ENCODE measurements at places on chromosomes 3 and 15. TPM values are rescaled to one million over a fixed set of nuclear protein-coding genes. Genes with fewer than 3 reads are reported as not detected.

The ERICH6 gene
- total RNA-seq, result not detected

The CFAP100 gene
- not detected for total RNA-seq

The ECE2 gene
- not detected for total RNA-seq

The STRIT1 gene
- not detected for total RNA-seq

The ADAMTS7 gene
- total RNA-seq, result 7.2 TPM
